ENCODE measurements at places on chromosomes 6 and 20.

DNA sequence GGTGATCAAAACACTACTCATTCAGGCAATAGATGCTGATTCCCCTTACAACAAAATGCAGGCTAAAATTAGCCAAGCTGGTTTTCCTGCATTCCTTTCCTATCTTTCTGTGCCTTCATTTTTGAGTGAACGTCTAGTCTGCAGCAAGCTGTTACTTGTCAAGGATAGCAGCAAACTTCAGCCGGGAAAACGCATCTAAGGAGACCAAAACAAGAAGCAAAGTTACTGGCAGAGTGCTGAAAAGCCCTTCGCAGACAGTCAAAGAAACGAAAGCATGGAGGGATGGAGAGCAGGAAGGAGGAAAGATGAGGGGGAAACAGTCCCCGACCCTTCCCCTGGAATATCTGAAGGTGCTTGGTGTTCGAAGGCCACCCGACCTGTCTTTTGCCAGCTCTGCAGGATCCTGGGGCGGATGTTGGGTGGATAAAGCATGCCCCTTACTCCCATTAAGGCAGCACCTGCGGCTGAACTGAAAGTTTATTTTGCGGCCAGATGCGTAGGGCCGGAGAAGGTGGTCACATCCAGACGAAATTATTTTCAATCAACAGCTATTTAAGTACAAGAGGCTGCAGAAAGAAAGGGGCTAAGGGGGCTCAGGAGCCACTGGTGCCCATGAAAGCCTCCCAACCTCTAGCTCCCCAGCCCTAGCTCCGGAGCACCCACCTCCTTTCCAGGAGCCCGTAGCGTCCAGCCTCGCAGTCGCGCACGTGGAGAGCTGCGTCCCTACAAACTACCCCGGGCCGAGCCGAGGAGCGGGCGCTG lies 538 bp downstream of the FERMT1 start:
- no peak for DNase-seq

DNA sequence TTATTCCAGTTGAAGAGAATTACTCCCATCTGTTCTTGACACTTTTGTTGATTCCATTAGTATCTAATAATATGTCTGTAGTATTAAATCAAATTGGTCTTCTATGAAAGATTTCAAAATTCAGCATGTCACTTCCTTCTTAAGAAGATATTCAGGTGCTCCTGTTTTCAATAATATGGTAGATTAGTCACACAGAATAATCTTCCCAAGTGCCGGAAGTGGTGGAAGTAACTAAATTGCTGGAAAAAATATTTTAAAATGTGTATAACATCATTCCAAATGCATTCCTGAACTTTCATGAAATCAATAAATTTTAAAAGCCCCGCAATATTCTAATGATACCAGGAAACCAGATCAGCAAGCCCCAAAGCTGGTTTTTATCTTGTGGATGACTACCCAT lies 281.3 kb downstream of the EPM2A start:
- no peak for DNase-seq

DNA sequence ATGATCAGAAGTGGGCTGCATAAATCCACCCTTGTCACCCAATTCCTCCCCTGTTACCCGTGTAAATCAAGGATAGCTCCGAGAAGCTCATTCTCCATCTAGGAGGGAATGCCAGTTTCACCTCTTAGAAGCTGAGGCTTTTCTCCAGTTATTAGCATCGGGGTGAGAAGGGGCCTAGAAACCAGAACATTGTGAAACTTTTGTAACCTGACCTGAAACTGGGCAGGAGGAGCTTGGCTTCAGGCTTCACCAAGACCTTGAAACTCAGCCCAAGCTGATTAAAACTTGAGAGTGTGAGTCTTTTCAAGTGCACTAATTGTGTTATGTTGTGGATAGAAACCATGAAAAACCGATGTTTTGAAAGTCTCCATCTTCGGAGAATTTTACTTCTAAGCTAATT lies 103.1 kb downstream of the BMP2 start:
- DNase-seq, result no peak

GRCh38 chr6:113645576-113645970 lies 211.6 kb upstream of the MARCKS start:
- no peak for DNase-seq

GRCh38 chr6:21053612-21054011 lies 519.4 kb downstream of the CDKAL1 start:
- DNase-seq, result no peak

DNA sequence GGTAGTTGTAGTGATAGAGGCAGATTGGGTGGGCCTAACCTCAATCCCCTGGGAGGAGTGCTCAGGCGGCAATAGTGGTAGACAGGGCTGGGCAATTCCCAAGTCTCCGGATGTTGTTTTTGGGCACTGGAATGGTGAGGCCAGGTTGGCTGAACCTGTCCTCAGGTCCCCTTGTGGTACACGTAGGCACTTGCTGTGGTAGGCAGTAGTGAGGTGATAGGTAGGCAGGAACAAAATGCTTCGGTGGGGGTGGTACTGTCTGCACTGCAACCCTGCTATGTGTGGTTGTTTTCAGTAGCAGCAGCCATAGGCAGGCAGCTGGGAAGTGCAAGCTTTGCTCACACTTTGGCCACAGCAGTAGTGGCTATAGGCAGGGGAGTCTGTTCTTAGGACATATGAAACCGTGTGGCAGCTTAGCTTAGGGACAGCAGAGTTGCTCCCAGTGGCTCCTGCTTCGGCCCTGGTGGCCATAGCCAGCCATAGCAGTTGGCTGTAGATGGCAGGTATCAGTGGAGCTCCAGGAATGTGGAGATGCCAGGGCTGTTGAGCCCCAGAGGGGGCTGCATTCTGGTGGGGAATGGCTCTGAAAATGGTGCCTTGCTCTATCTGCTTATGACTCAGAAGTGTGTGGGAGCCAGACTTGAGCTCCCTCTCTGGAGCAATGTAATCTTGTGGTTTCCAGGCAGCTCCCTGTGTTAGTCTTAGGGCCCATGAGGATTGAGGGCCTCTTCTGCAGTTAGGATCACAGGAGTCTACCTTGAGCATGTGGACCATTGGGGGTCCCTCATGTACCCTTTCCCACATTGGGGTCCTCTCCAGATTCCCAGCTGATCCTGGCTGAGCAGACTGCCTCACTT lies 241.8 kb upstream of the BMP2 start:
- DNase-seq, result no peak

DNA sequence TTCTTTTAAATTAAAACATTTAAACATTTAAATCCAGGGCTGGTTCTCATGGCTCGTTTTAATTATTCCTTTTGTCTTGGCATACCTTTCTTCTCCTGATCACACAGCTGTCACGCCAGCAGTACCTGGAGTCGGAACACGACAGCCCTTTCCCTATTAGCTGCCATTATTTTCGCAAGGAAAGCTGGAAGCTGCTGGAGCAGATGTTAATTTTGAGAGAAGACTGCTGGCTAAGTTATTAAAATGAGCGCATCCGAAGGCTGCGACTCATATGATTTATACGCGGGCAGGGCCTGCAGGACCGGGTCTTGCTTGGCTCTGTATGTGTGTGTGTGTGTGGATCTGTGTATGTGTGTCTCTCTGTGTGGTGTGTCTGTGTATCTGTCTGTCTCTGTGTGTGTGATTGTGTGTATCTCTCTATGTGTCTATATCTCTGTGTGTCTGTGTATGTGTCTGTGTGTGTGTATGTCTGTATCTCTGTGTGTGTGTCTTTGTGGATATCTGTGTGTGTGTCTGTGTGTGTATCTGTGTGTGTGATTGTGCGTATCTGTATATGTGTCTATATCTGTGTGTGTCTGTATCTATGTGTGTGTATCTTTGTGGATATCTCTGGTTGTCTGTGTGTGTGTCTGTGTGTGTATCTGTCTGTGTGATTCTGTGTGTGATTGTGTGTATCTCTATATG lies 191.5 kb downstream of the CDH4 start:
- no peak for DNase-seq

DNA sequence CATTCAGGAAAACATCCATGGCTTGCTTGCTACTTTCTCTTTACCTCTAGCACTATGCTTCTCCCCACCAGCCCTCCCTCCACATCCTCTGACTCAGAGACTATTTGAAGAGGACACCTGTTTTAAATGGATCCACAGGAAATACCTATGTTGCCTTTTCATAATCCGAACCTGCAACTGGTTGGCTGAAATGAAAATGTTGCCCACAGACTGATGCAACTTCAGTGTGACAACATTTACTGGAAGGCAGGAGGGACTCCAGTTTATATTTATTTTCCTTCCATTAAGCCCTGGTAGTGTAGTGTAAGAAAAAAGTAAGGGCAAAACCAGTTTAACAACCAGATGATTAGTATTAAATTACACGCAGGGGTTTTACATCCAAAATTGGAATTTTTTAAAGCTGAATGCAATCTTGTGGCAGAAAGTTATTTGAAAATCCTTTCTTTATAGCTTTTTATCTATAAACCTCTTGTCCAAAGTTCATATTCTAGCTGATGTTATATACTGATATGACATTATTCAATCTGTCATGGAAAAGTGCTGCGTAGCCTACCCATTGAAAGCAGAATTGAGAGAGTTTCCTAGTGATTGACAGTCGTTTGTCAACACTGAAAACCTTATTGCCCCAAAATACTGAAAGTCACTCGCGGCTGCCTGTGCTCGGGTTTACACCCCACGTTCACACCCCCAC lies 881 bp upstream of the AIG1 start:
- no peak for DNase-seq

- DNase-seq, result no peak
Observed at GRCh38 chr6:44869321-44869897, 458.7 kb upstream of the RUNX2 start.

DNA sequence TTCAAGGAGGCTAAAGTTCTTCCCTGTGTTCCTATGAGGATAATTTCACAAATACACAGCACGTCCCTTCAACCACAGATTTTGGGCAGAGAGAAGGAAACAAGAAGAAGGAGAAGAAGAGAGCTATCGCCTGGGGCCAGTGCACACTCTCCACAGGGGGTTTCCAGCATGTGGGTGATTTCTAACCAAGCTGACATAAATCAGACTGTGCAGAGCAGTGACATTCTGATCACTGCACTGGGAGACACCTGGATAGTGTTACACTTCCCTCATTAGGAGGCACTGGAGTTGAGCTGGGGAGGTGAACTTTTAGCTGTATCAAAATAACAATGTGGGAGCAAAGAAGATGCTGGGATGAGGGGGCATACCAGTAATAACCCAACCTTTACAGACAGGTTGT lies 71.8 kb upstream of the CENPW start:
- no peak for DNase-seq

- DNase-seq, result no peak
Observed at GRCh38 chr6:37537548-37537947, 37.9 kb upstream of the CCDC167 start.

DNA sequence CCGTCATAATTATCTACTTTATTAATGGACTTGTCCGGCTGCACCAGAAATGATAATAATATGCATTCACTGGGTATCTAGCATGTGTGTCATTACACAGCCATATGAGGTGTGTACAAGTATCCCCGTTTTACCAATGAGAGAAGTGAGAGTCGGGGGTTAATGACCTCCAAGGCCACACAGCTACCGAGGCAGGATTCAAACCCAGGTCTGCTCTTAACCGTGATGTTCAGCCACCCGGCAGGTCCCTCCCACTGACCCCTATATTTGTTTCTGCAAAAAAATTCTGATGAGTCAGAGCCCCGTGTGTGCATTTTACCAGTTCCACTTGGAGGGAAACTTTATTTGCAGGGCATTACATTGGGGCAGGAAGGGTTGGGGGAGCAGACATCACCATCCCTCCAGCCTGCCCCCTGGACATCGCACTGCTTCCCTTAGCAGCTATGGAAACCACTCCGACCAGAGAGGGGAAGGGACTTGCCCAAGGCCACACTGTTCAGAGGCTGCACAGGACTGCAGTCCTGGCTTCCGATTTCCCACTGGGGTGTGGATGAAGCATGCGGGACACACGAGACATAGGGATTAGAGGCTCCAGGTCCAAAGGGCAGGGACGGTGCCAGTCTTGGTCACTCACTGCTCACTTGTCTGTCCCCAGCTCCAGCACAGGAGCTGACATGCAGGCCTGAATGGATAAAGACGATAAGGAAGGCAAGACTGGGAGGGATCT lies 10.1 kb upstream of the SRC start:
- no peak for DNase-seq

DNA sequence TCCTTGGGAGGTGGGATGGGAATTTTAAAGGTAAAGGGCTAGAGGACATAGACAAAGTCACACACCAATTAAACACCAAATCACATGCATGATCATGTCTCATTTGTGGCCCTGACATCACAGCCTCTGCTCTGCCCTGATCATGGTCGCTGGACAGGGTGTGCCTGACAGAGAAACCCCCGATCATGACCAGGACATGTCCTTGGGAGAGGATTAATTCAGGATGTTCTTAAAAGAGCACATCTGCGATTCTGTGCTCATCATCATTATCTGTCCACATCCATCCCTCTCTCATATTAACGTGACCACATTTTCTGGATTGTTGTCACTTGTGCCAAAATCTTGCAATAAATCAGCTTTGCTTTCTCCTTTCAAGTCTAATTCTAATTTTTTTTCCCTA lies 7.7 kb upstream of the PBOV1 start:
- DNase-seq, result no peak

GRCh38 chr6:23413327-23414050 lies 712.5 kb upstream of the NRSN1 start:
- no peak for DNase-seq

- DNase-seq, result no peak
Observed at GRCh38 chr20:15708984-15709598, 864.2 kb downstream of the KIF16B start.

DNA sequence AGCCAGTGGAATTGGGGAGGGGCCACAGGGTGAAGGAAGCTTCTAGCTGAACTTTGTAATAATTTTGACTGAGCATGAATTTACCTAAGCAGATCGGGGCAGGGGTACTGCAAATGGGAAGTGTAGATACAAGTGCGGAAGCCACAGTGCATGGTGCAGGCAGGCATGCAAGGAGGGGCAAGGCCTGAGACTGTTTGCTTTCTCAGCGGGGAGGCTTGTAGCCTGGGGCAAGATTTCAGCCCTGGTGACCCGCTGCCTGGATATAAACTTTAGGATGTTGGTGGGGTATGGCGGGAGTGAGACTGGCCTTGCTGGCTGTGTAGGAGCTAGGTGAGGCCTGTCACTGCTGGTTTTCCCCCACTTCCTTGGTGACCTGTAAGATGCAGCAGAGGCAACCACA lies 266.4 kb upstream of the PREP start:
- DNase-seq, result no peak

GRCh38 chr6:141990840-141991239 lies 141.9 kb upstream of the GJE1 start:
- DNase-seq, result no peak

DNA sequence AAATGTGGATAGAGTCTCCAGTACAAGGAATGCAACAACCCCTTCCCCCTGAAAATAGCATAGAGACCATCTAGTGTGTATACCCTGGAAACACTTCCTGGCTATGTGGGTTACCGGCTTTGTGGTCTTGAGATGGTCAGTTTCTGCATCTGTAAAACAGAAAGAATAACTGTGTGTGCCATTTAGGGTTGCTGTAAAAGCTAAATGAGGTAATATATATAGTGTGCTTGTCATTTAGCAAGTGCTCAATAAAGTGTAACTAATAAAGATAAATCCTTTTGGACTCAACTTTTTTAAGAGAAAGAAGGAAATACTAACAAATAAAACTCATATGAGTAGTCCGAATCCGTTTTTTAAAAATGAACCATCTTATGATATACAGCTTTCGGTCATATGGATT lies 109.1 kb downstream of the SOBP start:
- no peak for DNase-seq

Measured in anterior cingulate cortex (tissue), 58 donors.